H4 (cell line): ENCODE measurements at places on chromosomes 11 and 22. TPM values are rescaled to one million over a fixed set of nuclear protein-coding genes. Genes with fewer than 3 reads are reported as not detected.

DNA sequence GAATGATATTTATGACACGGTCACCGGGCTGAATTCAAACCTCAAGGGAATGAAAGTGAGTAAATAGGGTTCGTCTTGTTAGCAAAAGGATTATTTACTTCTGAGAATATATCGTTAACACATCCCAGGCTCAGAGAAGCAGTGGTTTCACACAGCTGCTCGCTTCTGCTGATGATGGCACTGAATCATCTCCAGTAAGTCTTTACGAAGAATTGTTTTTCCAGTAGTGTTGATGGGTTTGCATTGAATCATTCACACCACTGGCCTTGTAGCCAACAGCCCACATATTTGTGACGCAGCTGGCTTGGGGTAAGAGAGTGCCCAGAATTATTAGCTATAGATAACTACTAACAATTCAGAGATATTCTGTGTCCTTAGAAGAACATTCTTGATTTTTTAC, 236.3 kb downstream of the CADM1 start:
- DNase-seq = no peak

OR4D5 gene
- not detected in 2 replicates for total RNA-seq

DNA sequence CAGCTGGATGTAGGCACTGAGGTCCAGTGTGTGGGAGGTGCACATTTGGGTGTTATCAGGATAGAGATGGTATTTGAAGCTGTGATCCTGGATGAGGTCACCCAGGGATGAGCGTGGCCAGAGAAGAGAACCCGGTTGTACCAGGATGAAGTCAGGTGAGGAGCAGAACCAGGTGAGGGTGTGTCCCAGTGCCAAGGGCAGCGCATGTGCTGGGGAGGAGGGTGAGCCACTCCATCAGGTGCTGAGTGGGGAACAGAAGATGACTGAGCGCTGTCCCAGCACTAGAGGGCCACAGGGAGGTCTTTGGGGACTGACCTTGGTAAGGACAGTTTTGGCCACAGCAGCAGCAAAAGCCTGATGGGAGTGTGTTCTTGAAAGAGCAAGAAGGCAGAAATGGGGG, 2.7 kb downstream of the ARL2 start:
- no peak for DNase-seq

ART1 gene
- not detected in 2 replicates for total RNA-seq

- no peak for DNase-seq
Observed at GRCh38 chr11:46353698-46354097, 6.4 kb downstream of the DGKZ start.

DNA sequence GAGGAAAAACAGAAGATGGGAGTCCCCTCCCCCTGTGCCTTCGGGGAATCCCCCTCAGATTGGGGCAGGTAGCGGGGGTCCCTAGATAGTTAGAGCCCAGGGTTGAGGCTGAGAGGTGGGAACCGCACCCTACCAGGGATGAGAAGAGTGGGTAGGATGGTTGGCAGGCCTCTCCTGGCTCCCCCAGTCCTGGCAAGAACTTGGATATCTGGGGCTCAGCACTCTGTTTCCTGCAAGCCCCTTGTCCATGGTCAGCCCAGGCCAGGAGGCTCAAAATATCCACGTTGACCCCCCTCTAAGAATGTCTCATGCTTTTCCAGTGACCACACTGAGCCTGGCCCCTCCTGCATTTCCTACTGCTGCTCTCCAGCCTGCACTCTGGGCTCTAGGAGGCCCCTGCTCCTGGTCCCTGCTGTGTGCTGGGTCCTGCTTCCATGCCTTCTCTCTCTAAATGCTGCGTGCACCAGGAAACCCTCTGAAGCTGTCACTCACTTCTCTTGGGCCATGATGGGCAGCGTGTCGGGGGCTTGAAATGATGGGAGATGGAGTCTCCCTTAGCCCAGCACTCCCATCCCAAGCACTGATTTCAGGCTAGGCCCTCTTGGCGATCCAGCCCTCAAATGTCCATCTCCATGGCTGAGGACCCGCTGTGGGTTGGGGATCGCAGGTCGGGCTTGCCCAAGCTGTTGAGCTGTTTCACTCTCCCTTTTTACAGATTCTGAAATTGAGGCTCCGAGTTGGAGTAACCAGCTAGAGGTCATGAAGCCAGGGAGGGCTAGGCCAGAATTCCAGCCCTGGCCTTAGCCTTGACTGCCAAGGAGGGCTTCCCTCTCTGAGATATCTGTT, 2.0 kb downstream of the MAP3K11 start:
- no peak for DNase-seq

DNA sequence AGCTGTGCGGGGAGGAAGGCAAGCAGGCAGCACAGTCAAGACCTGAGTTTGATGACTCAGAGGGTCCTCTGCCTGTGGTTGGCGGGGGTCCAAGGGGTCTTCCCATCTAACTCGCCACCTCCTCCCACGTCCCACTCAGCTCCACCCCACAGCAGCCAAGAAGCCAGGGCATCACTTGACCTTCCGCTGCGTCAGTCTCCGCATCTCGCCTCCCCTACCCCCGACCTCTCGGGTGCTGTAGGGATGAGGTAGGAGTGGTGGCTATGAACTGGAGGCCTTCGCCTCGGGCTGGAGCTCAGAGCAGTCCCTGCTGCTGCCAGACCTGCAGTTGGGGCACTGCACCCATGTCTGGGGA, 90.6 kb downstream of the CDKN1C start:
- DNase-seq = no peak

DNA sequence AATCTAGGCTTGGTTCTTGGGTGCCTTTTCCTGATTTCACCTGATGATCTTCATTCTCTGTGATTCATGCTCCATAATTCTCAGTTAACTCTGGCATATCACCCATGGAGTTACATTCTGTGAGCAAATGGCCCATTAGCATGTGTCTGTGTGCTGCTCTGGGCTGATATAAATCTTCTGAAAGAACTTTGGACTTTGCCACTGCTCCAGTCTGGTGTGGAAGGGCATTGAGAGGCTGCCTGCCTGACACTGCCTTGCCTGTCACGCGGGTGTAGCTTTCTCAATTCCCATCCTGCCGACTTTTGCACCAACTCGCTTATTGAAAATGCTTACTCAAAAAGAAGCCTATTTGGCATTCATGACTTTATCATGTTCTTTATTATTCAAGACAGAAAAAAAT, 42.2 kb downstream of the FAT3 start:
- no peak for DNase-seq

TRIM51 gene
- total RNA-seq = not detected in 2 replicates

DNA sequence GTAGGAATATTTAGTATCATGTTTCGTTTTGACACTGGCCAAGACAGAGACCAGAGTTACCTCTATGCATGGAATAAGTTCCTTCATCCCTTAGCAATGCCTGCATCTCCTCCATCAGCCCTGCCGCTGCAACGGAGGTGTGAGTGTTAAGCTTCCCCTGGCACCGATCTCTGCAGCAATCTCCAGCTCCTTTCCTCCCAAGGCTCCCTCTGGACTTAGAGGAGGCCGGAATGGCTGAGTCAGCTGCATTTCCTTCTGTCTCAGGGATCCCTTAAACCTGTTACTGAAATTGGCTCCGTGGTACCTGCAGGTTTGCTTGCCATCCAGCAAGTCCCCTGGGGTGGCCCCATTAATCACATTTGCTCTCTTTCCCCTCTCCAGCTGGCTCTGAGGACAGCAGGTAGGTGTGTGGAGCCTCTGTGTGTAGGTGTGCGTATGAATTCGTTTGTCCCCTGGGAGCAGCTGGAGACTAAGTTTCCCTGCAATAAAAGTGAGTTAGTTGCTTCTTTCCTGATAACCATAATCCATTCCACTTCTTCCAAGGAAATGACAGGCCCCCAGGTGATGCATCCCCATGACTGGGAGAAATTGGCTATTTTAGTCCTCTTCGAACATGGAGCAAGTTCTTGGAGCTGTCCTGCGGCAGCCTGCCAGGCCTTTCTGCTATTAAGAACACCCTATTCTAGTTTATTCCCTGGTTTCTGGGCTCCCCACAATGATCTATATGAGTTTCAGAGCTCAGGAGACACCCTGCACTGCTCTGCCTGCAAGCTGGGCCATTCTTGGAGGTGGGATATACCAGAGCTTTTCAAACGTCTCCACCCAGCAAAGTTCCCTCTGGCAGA, 457.2 kb upstream of the CADM1 start:
- no peak for DNase-seq

DNA sequence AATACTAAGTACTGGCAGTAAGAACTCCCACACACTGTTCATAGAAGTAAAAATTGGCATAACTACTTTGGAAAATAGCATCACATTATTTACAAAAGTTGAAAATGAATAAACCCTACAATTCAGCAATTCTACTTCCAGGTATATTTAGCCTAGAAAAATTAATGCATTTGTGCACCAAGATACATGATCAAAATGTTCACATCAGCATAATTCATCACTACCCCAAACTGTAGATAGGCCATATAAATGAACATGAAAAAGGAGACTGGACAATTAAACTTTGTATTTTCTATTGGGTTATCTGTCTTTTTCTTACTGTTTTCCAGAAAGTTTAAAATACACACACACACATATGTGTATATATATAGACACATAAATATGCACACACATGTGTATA, 5.9 kb downstream of the OR5B21 start:
- DNase-seq = no peak

CNGA4 gene
- total RNA-seq = not detected in 2 replicates
